Tongue (tissue), 3 donors: ENCODE measurements at places on chromosomes 7 and 10. TPM values are rescaled to one million over a fixed set of nuclear protein-coding genes. Genes with fewer than 3 reads are reported as not detected.

GRCh38 chr10:109915566-109915965, 7.7 kb downstream of the XPNPEP1 start:
- no peak for DNase-seq

GRCh38 chr10:11146402-11147171, 128.9 kb downstream of the CELF2 start:
- DNase-seq, result no peak

DNA sequence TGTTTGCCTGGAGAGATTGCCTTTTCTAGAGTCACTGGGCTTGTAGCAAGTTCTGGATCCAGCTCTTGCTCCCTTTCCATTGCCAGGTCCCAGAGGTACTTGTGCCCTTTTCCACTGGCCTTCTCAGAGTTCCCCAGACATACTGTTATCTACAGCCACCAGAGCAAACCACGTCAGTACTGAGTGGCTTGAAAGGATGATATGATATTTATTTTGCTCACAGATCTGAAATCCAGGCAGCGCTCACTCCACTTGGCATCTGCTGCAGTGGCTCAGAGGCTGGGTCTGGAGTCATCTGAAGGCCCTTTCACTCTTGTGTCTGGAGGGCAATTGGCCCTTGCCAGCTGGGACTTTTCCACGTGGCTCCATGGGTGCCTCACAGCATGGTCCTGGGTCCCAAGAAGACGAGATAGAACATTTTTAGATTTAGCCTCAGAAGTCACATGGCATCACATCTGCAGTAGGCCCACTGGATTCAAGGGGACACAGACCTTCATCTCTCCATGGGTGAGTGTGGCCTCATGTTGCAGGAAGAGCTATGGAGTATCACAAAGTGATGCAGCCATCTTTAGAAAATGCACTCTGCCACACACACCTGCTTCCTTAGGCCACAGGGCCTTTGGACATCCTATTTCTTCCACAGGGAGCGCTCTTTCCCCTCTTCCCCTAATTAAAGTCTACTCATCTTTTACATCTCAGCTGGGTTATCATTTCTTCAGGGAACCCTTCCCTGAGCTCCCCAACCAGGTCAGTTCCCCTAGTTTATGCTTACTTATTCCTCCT, 22.9 kb upstream of the TCF7L2 start:
- no peak for DNase-seq

GRCh38 chr7:1176891-1177373, 16.9 kb upstream of the ZFAND2A start:
- DNase-seq, result peak; percentile 60

DNA sequence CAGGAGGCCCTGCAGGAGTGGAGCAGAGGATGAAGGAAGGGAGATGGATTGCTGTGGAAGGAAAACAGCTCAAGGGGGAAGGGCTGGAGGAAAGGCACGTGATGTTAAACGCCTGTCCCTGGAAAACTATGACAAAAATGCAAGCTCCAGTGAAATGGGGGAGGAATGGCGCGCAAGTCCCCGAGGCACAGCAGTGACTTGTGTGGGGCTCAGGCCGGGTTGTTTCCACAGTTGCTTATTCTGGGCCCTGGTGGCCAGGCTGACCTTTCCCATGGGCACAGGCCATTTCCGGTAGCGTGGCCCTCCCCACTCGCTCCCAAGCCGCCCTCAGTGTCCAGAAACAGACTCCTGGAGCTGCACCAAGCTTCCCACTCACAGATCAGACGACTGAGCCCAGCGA, 68.1 kb upstream of the PDGFA start:
- DNase-seq, result no peak

Gene PFKFB3
- total RNA-seq, result 21.0 TPM

Gene TAS2R3
- 5.0 TPM for total RNA-seq

Gene UBTD1
- total RNA-seq, result 25.1 TPM

Gene NEURL1
- 46.2 TPM for total RNA-seq

Gene TLX1
- 1.3 TPM for total RNA-seq

Gene STOX1
- total RNA-seq, result 5.0 TPM

Gene LIPJ
- total RNA-seq, result 0.21 TPM

Gene SPDYE11
- total RNA-seq, result not detected
